ENCODE measurements at places on chromosomes 4 and X.

DNA sequence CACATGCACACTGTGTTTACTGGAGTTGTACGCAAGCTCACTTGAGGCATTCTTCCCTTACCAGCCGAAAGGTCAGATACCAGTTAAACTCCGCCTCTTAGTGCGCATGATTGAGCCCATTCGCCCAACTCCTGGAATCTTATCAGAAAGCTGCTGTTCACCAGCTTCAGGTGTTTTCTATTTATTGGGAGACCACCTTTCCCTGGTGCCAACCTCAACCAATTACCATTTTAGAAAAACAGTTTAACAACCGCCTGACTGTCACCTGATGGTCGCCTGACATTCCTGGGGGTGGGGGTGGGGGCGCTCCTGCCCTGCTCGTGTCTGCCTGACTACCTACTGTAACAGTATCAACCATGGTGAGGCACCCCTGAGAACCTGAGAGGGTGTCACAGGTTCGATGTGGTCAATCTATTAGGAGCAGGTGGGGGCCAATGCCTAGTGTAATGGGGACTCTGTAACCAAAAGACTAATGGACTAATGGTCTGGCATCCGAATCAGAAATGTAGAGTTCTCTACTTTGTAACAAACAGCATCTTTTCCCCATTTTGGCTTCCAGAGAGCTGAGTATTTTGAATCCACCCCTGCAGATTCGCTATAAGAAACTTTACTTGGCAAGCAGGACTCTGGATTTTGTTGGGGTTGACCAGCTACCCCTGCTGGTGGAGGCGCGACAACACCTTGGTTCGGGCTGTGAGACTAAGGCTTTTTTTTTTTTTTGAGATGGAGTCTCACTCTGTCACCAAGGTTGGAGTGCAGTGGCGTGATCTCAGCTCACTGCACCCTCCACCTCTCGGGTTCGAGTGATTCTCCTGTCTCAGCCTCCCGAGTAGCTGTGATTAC, 58.2 kb upstream of the ZNF157 start:
- DNase-seq: no peak

GRCh38 chrX:97399400-97399799, 515.7 kb downstream of the RPA4 start:
- no peak for DNase-seq

DNA sequence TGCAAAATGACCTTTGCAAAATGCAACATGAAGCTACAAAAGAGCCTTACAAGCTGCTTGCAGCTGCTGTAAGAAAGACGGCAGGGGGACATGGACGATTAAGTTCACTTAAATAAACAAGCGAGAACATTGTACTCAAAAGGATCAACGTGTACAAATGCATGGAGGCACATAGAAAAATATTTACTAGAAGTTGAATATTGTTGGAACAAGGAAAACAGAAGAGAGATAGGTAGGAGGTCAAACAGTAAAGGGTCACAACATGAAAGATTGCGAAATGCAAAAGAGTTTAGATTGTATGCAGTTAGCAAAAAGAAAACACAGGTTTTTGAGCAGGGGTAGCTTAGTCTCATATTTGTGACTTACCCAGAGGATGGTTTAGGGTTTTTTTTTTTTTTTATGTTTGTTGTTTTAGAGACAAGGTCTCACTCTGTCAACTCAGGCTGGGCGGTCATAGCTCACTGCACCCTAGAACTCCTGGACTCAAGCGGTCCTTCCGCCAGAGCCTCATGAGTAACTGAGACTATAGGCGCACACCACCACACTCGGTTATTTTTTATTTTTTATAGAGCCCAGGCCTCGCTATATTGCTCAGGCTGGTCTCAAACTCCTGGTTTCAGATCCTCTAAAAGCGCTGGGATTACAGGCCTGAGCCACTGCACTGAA, 1.4 kb upstream of the PHF8 start:
- peak; percentile 14 for DNase-seq

- DNase-seq: peak; percentile 3
Observed at GRCh38 chr4:52711272-52711671, 40.0 kb downstream of the ERVMER34-1 start.

DNA sequence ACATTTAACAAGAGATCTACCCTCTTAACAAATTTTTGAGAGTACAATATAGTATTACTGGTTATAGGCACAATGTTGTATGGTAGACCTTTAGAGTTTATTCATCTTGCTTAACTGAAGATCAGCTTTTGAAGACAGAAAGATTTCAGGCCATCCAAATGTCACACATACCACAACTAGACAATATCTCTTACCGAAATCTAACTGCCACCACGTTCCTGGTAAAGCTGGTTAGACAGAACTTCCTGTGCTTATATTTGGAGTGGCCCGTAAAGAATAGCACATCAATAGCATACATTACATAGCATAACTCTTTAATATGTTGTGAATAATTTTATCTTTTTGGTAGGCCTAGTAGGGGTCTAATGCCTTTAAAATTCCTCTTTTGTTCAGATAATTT, 29.8 kb upstream of the ARHGEF6 start:
- DNase-seq: no peak

- no peak for DNase-seq
Observed at GRCh38 chrX:118675966-118676349, 51.4 kb upstream of the IL13RA1 start.

- no peak for DNase-seq
Observed at GRCh38 chr4:102295153-102295862, 50.0 kb downstream of the SLC39A8 start.

- no peak for DNase-seq
Observed at GRCh38 chr4:34365946-34366345, 1878.4 kb downstream of the ARAP2 start.

GRCh38 chr4:80610845-80611677, 275.5 kb downstream of the CFAP299 start:
- no peak for DNase-seq

- no peak for DNase-seq
Observed at GRCh38 chrX:13763489-13763888, 28.9 kb downstream of the OFD1 start.

GRCh38 chr4:72969976-72970375, 99.5 kb downstream of the COX18 start:
- no peak for DNase-seq

GRCh38 chr4:14877246-14878225, 124.7 kb upstream of the CPEB2 start:
- DNase-seq: no peak

GRCh38 chr4:132824761-132825160, 324.3 kb upstream of the PCDH10 start:
- DNase-seq: no peak

GRCh38 chr4:67456577-67457196, 88.6 kb downstream of the CENPC start:
- no peak for DNase-seq

- no peak for DNase-seq
Observed at GRCh38 chr4:111618908-111619307, 526.3 kb upstream of the FAM241A start.

DNA sequence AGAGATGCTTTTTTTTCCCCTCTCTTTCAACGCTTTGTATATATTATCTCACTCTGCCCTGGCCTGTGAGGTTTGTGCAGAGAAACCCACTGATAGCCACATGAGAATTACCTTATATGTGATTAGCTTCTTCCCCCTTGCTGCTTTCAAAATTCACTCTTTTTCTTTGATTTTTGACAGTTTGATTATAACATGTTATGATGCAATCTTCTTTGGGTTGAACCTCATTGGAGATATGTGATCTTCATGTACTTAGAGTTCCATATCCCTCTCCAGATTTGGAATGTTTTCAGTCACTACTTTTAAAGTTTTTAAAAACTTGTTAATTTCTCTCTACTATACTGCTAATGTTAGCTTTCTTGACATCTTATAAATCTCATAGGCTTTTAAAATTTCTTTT, 479.5 kb upstream of the AGA start:
- DNase-seq: no peak

- no peak for DNase-seq
Observed at GRCh38 chr4:117588771-117589170, 445.5 kb upstream of the NDST3 start.

DNA sequence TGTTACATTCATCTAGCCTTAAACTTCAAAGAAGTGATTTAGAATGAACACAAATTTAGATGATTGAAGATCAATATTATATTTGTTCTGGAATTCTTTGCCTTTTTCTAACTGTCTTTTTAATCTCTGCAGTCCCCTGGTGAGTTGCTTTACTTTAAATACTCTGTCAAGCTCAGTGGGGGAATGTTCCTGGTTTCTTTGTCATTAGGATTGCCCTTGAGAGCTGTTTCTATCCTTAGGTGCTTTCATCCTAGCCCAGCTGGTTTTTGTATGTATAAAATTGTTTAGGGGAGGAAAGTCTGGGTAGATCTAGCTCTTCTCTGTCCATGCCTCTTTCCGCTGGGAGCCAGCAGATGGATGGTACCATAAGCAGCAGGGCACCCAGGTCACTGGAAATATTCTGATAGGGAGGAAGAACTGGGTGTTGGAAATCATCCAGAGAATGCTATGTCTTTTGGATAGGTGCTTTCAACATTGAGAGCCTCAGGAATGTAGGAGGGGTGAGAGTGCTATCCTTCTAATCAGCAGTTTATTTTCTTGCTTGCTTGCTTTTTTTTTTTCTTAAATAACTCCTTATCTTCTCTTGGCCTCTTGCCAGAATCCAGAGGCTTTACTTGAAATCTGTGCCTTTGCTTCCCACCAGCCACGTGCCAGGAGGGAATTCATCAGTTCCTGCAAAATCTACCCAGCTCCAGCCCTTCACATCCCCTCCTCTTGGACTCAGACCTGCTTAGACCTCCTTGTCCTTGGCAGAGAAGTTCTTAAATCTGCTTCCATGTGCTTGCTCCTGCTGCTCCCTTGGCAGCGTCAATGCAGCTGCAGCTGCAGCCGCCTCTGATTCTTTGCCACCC, 215.3 kb upstream of the ANXA3 start:
- DNase-seq: no peak

GRCh38 chrX:105608745-105609144, 213.6 kb upstream of the NRK start:
- DNase-seq: no peak

GRCh38 chr4:174763454-174764104, 65.5 kb downstream of the GLRA3 start:
- no peak for DNase-seq

DNA sequence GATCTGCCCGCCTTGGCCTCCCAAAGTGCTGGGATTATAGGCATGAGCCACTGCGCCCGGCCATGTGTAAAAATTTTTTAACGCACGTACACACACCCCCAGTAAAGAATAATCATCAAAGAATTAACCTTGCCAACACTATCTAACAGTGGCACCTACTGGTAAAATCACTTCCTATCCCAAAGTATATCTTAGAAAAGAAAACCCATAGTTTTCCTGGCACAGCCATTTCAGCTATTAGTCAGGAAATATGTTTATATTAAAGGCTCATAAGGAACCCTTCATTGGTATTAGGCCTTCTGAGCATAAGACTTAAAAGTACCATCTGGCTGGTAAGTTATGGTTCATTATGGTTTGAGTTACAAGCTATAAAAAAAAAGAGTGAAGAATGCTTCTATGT, 14.1 kb downstream of the S100G start:
- no peak for DNase-seq

DNA sequence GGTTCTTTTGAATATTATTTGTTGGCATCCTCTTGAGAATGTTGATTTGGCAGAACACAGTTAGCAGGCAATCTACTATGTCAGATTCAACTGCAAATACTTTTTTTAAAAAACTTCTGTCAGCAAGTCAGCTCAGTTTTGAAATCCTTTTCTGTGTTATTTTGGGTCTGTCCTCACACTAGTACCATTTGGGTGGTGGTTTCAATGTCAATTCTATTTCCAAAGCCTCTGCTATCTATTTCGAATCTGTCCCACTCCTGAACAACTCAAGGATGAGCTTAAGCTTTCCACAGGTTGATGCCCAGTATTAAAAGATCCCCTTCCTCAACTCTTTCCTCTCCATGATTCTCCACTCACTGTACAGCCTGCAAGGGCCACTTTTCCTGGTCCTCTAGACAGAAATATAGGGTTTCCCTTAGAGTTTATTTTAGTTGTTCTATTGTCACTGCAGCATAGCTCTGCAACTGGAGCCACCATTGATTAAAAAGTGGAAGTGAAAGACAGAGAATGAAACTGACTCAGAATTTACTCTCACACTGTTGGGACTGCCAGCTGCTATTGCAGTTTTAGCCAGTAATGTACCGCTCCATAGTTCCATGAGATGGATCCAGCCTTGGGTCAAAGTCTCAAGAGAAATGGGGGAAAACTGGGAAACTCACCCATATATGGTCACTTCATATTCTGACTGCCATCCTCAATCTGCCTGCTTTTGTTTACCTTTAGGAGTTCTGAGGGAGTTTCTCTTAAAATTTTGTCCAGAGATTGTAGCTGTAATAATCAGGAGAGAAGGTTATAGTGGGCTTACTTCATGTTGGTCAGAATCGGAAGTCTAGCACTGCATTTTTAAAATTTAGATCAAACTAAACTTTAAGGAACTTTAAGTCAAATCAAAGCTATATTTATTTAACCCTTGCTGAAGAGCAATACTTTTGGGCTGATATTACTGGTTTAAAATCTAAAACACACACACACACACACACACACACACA, 14.6 kb downstream of the HDX start:
- no peak for DNase-seq

DNA sequence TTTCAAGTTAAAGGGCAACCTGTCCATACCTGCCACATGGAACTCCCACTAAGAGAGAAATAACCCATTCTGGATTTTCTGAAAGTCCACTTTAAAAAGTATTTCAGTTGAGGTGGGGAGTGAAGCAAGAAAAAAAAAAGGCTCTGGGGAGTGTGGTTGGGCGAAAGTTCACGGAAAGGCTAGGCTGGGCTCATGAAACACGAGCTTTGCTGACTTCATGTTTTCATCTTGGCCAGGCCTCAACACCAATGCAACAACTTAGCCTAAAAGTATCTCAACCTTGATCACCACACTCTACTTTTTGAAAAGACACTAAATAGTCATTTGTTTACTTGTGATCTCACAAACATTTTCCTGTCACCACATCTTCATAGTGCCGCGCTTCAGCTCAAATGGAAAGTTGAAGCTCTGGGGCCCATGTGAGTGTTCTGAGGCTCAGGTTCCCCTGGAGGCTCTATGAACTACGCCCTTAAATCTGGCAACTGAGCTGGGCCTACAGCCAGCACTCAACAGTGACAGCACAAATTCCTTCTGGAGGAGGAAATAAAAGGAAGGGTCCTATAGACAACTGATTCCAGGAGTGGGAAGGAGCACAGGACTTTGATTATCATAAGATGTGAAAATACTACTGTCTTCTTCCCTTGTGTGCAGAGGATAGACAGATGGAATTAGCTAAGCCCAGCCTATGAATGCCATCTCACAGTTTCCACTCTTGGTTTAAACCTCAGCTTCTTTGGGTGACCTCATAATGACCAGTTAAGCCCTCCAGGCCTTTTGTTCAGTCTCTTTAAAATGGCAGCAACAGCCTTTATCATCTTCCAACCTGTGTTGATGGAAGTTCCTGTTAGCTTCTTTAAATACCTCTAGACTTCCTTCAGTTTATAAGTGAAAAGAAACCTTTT, 5.1 kb downstream of the CD40LG start:
- no peak for DNase-seq

GRCh38 chrX:44903107-44903506, 30.1 kb downstream of the KDM6A start:
- no peak for DNase-seq

- DNase-seq: no peak
Observed at GRCh38 chr4:144634978-144635747, 10.8 kb upstream of the HHIP start.

GRCh38 chr4:67055319-67055718, 490.0 kb downstream of the CENPC start:
- DNase-seq: no peak

GRCh38 chr4:57078685-57079521, 31.3 kb downstream of the IGFBP7 start:
- no peak for DNase-seq

All from NCI-H748 treated with DMSO at 0.1 percent for 48 hours (cell line).